ENCODE measurements at places on chromosomes 4 and X.

GRCh38 chrX:102958794-102959193 is 21.7 kb downstream of the RAB40AL start:
- DNase-seq, result no peak

GRCh38 chr4:168138143-168138542 is 45.8 kb downstream of the ANXA10 start:
- DNase-seq, result no peak

GRCh38 chr4:4390515-4391240 is 3.8 kb downstream of the NSG1 start:
- DNase-seq, result no peak

- no peak for DNase-seq
Observed at GRCh38 chr4:73245955-73246354, 12.6 kb downstream of the ANKRD17 start.

DNA sequence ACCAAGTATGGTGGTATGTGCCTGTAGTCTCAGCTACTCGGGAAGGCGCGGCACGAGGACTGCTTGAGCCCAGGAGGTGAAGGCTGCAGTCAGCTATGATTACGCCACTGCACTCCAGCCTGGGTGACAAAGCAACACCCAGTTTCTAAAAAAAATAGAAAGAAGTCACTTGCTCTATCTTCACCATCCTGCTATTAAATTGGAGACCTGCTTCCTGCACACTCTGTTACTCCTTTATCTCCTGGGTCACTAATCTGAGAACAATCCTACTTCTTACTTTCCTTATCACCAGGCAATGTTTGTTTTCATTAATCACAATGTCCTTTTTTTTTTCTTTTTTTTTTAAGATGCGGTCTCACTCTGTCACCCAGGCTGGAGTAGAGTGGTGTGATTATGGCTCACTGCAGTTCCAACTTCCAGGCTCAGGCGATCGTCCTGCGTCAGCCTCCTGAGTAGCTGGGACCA is 16.2 kb downstream of the PRKX start:
- no peak for DNase-seq

- no peak for DNase-seq
Observed at GRCh38 chr4:106717091-106717490, 319.0 kb downstream of the DKK2 start.
